Activated naive CD8-positive, alpha-beta T cell treated with anti-CD3 and anti-CD28 coated beads for 36 hours (primary cell): ENCODE measurements at places on chromosomes 16 and 17.

- DNase-seq = no peak
These were observed 24.1 kb upstream of the CAPN15 start for GRCh38 chr16:503150-504071.

DNA sequence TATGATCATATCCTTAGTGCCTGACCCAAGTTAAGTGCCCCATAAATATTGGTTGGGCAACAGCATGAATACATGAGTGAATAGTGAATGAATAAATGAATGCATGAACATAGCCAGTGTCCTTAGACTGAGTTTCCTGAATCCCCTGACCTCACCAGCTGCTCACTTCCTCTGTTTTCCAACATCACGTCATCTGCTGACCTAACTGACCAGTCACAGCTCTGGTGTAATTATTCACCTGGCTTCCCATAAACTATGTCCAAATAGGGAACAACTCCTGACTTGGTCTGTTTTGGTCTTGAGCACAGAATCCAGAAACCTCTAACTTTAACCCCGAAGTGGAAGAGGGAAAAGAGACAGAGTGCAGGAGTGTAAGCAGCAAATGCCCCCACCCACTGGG is 83.4 kb downstream of the ASIC2 start:
- DNase-seq = no peak

DNA sequence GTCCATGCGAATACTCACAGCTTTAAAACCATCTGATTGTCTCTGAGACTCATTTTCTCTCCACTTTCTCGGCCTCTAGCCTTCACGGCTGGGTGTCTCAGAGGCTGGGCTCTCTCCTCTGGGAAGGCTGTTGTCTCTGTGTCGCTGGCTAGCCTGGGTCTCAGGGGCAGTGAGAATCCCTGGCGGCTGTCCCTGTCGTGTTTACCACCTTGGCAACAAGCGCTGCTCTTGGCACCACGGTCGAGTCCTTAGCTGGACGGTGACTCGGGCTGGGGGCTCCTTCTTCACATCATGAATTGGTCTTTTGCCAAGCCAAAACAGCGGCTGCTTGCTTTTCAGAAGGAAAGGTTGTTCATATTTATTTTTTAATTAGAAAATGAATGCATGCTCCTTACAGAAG is 81.1 kb downstream of the MSI2 start:
- DNase-seq = no peak

DNA sequence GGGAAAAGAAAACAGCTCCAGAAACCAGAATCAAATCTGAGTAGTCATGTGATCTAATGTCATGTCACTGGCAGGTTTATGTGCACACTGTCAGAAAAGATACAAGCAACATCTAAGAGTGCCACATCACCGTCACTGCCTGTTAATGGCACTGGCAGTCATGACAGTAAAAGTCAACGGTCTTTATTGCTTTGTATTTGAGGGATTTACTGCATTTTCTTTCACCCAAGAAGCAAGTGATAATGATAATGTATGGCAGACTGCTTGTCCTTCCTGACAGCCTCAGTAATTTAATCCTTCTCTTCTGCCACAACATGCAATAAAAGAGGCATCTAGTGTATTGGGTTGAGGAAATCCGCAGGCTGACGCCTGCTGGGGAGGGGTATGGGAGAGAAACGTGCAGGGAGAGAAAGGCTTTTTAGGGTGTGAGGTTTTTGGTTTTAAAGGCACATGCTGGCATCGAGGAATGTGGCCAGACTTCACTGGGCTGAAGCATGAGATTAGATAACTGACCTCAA is 92.4 kb downstream of the RPGRIP1L start:
- no peak for DNase-seq

GRCh38 chr17:35679007-35679682 is 52.3 kb upstream of the RASL10B start:
- no peak for DNase-seq
